ENCODE measurements at places on chromosomes 5 and 9.

GRCh38 chr9:115531410-115532125 is 413.6 kb upstream of the TNC start:
- no peak for DNase-seq

DNA sequence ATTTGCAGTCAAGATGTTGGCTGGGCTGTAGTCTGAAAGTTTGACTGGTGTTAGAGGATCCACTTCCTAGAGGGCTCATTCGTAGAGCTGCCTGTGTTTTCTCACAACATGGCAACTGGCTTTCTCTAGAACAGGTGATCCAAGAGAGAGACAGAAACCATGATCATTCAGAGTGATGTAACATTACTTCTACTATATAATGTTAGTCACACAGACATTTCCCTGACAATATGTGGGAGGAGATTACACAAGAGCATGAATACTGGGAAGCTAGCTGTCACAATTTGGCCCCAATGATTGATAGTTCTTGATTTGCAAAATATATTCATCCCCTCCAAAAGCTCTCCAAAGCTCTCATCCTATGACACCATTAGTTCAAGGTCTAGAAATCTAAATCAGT is 10.9 kb upstream of the TMEM161B start:
- DNase-seq: no peak

GRCh38 chr9:73138516-73138915 is 13.1 kb upstream of the ANXA1 start:
- peak; percentile 30 for DNase-seq

DNA sequence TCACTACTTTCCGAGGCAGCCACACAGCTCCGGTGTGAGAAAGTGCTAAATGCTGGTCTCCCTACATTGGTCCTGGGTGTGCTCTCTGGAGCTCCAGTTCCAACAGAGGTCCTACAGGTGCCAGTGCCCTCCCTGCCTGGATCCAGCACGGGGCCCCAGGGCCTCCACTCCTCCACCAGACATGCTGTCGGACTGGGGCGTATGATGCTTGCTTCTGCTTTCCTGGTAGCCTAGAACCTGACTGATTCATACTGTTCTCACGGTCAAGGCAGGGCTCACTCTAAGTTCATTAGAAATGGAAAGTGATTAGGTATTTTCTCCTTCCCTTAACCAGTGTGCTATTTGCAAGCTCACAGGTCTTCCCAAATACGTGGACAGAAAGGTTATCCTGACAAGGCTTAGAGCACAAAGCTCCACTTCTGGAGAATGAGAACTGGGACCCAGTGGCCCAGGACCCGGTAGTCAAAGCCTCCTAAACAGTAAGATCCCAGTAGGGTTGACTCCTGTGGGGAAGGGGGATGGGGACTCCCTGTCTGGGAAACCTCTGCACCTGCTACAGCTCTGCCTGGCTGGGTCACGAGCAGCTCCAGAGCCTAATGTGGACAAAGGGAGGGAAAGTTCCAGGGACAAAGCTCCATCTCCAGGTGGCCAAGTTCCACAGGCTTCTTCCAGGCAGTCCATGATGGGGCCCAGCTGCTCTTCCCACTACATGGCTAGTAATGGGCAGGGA is 98.1 kb downstream of the PAX5 start:
- no peak for DNase-seq

DNA sequence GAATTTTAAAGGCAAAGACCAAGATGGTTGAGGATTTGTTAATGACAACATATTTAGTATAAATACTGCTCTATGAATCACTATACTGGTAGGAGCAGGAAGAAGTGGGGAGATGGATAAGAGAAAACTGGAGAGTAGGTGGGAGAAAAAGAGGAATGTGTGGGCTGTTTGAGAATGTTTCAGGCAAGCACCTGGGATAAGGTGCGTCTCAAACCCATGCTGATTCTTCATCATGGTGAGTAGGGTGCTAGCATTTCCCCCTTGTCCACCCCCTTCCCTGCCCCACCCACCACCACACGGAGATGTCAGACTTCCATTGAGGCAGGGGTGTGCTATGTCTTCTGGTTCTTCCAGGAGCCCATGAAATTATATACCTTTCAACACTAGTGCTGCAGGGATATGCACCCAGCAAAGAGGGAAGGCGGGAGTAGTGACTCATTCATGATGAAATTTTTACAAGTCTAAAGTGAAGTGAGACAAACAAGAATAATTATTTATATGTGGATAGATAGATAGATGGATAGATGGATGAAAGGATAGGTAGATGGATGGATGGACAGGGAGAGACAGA is 54.3 kb downstream of the MTX3 start:
- no peak for DNase-seq

- DNase-seq: no peak
Measured at GRCh38 chr5:109935833-109936490, 246.2 kb downstream of the MAN2A1 start.

- DNase-seq: no peak
Measured at GRCh38 chr5:162624110-162624509, 556.5 kb downstream of the GABRG2 start.

GRCh38 chr9:13330396-13331004 is 51.0 kb upstream of the MPDZ start:
- no peak for DNase-seq

DNA sequence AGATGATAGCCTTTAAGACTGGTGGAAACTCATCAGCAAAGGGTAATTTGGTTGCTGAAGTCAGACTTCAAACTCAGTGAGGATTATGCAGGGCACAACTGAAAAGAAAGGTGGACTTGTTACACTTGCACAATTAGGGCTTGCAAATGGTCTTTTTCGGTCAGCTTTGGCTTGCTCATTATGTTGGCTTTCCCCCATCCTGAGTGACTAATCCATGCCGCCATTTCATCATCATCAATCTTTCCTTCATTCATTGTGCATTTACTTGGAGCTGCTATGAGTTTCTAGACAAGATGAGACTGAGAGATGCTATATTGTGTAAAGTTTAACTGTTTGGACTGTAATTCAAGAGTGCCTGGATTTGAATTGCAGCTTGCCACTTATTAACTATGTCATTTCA is 134.8 kb upstream of the PPP1R2B start:
- no peak for DNase-seq

- no peak for DNase-seq
Measured at GRCh38 chr5:37090781-37091180, 158.4 kb downstream of the CPLANE1 start.

- no peak for DNase-seq
Measured at GRCh38 chr9:31608416-31608815, 776.0 kb upstream of the ACO1 start.

GRCh38 chr9:98314381-98315066 is 59.1 kb upstream of the TBC1D2 start:
- DNase-seq: peak; percentile 55

GRCh38 chr9:105141146-105141975 is 103.1 kb upstream of the SLC44A1 start:
- DNase-seq: peak; percentile 76

DNA sequence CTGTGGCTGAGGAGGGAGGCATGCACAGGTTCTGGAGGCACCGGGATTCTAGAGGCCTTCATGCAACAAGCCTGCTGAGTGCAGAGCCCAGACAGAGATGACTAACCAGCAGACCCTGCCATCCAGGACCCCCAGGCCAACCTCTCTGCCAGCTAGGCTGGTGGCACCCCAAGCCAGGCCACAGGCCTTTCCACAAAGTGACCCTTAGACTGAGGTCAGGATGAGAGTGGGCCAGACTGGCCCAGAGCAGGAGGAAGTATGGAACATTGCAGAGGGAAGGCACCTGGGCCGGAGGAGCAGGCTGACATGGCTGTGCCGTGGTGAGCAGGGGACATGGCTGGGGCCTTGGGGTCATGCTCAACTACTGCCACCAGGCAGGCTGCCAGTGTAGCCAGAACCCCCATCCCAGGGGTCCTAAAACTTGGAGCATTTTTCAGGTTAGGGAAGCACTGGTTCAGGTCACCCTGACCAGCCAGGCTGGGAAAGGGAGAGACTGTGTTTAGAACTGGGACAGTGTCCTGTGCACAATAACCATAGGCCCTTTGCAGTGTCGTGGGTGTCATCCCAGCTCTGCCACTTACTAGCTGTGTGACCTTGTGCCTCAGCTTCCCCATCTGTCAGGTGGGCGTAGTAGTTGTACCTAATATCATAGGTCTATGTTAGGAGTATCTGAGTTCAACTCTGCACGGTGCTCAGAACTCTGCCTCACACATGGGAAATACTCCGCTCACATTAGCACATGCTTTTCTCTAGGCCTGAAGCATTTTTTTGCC is 17.3 kb downstream of the TCF7 start:
- no peak for DNase-seq

- no peak for DNase-seq
Measured at GRCh38 chr5:151595411-151595826, 4.3 kb upstream of the FAT2 start.

- DNase-seq: no peak
Measured at GRCh38 chr9:101478444-101478843, 42.9 kb upstream of the ALDOB start.

GRCh38 chr9:130240410-130241197 is 25.0 kb upstream of the HMCN2 start:
- DNase-seq: peak; percentile 56

DNA sequence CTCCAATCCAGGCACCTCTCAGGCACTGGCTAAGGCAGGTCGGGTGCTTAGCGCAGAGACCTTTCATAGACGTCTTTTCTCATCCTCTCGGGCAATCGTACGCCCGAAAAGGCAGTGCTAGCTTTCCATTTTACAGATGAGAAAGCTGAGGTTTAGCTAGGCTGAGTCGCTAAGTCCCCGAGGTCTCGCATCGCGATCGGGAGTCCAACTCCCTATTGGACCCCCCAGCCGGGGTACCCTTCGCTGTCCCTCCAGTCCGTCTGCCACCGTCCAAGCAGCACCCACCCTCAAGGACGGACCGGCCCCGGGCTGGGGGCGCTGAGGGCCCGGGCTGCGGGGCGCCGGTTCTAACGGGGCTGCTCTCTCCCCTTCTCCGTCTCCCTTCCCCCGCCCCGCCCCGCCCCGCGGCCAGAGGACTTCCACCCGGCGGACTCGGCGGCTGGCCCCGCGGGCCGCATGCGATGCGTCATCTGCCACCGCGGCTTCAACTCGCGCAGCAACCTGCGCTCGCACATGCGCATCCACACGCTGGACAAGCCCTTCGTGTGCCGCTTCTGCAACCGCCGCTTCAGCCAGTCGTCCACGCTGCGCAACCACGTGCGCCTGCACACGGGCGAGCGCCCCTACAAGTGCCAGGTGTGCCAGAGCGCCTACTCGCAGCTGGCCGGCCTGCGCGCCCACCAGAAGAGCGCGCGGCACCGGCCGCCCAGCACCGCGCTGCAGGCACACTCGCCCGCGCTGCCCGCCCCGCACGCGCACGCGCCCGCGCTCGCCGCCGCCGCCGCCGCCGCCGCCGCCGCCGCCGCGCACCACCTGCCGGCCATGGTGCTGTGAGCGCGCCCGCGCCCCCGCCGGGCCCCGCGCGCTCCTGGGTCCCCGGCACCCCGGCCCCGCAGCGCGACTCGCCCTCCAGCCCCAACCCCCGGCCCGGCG is 12.5 kb upstream of the EXOSC2 start:
- DNase-seq: peak; percentile 85

DNA sequence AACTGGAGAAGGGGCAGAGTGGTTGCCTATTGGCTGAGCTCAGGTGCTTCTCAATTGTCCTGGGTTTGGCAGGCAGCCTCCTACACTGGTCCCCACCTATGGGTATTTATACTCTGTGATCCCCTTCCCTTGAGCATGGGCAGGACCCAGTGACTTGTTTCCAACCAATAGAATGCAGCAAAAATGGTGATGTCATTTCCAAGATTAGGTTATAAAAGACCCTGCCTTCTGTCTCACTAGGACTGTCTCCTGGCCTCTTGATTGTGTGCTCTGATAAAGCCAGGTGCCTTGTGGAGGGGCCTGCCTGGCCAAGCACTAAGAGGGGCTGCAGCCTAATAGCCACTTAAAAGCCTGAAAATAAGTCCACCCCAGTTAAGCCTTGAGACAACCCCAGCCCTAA is 76.1 kb downstream of the MSX2 start:
- no peak for DNase-seq

- no peak for DNase-seq
Measured at GRCh38 chr5:128857076-128857677, 108.1 kb upstream of the SLC27A6 start.

DNA sequence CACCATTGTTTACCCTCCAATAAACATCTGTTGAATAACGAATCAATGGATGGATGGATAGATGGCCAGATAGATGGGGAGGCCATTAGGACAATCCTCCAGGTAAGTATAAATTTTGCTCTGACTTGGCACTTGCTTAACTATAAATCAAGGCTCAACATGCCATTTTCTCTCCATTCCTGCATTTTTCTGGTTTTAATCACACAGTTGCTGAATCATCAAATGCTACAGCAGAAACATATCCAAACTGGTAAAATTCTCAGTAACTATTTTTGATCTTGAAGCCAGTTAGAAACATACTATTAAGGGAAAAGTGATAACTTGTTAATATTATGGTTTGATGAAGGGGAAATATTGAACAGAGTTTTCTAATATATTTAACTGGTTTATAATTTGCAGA is 71.5 kb upstream of the MTAP start:
- DNase-seq: no peak

GRCh38 chr5:72302171-72302570 is 17.9 kb downstream of the MRPS27 start:
- DNase-seq: no peak

DNA sequence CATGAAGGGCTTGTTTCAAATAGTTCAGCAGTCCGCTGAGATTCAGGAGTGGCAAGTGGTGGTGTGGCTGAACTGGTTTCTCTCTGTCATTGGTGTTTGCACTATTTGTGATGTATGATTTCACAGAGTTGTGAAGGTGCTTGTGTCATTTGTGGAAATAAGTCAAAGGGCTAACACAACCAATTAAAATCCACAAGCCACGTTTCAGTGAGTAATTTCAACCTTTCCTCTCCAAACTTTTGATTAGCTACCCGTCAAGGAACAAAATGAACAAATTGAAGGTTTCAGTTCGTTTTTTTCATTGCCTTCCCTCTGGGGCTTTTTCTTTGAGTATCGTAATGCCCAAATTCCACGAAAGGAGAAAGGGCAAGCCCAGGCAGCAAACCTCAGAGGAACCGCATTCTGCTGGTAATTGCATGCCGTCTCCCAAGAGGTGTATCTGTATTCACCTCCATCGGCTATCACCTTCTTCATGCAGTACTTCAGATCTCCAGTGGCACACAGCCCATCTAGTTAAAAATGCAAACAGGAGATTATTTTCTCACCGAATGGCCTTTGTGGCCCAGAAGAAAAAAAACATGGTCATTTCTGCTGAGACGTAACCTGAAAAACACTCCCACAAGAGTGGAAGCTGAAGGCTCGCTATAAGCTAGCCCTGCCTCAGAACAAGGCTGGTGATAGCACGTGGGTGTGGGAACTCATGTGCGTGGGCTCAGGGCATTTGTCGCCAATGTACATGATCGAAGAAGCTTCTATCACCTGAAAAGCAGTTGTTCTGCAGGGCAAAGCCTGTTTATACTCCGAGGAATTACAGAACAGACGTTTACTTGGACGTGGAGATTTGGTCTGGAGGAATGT is 197.1 kb downstream of the NR3C1 start:
- no peak for DNase-seq

DNA sequence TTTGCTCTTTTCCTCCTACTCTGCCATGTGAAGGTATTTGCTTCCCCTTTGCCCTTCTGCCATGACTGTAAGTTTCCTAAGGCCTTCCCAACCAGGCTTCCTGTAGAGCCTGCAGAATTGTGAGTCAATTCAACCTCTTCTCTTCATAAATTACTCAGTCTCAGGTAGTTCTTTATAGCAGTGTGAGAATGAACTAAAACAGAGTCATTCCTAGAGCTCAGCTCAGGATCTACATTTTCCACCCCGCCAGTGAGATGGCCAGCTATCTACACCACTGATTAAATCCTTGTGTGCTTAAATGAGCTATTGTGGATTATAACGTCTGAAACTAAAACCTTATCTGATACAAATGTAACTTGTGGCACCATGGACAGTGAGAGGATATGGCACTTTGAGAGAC is 55.0 kb downstream of the FRMD3 start:
- DNase-seq: no peak
